ENCODE measurements at places on chromosomes 3 and 15.

DNA sequence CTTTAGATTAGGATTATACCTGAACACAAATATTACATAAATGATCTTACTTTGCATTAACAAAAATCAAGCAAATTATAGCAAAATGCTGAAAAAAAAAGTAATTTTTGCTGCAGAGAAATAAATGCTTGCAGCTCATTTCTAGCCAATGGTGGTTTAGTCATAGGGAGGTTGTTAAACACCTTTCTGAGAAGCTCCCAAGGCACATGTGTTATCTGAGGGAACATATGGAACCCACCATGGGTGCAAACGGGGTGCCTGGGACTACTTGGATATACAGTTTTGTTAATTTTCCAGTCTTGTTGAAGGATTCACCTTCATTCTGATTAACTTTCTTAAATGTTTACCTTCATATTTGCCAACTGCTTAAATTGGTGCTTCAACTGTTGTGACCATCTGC is 8.9 kb upstream of the RAMAC start:
- DNase-seq: no peak

- DNase-seq: no peak
These were observed 301.8 kb upstream of the PDZRN3 start for GRCh38 chr3:73926360-73927202.

DNA sequence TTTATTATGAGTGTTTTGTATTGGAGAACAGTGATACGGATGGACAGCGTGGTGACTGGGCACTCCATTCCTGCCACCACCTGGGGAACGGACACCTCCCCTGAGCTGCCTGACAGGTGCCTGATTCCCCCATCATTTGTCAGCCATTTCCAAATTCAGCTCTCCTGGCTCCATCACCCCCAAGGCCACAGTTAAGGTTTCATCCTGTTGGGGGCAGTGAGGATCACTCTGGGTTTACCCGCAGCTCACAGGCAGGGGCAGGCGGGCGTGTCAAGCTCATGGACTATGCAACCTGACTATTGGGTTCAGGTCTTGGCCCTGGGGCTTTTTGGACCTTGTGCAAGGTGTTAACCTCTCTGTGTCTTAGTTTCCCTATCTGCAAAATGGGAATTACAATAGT is 76.3 kb downstream of the RAB11A start:
- no peak for DNase-seq

- DNase-seq: no peak
These were observed 576.9 kb downstream of the TUSC7 start for GRCh38 chr3:117286488-117286887.

GRCh38 chr15:96351761-96352603 is 21.5 kb downstream of the NR2F2 start:
- no peak for DNase-seq

DNA sequence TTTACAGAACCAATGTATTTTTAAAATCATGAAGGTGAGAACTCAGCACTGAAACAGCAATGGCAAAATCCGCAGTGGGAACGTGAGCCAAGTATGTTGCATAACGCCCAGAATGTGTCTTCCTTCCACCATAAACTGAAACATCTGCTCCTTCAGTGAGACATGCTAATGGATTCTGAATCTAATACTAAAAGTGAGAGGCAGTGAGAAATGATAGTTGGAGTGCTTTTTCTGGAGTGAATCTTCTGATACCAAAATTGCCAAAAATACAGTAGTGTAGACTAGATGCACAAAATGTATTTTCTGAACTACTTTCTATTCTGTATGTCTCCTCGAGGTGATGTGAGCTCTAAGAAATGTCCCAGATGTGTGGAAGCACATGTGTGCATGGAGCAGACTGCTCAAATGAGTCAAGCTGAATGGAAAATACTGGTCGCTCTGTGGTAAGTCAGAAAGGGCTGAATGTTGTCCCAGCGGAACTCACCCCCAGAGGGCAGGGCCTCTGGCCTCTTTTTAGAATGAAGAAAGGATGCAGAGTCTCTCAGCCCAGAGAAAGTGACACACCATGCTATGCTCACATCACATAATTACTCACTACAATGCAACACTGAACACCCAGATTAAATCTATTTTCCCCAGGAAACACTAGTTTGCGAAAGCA is 73.0 kb downstream of the ATP10A start:
- DNase-seq: no peak

DNA sequence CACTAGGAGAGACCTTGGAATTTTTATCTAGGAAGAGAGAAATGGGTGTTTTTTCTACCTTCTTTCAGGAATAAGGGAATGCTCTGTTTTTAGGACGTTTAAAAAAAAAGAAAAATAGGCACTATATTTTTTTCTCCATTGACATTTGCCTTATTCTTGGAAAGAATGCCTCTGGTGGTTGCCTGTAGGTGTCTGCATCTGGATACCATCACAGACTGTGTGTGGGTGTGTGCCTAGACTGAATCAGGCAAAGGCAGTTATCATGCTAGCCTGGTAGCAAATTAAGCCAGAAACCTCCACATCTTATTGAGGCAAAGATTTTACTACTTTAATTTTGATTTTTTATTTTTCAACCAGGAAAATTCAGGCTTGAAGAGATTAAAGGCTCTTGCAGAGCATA is 513.6 kb upstream of the KCNMB2 start:
- DNase-seq: no peak

- DNase-seq: no peak
These were observed 100.7 kb upstream of the SLC4A7 start for GRCh38 chr3:27584874-27585273.

DNA sequence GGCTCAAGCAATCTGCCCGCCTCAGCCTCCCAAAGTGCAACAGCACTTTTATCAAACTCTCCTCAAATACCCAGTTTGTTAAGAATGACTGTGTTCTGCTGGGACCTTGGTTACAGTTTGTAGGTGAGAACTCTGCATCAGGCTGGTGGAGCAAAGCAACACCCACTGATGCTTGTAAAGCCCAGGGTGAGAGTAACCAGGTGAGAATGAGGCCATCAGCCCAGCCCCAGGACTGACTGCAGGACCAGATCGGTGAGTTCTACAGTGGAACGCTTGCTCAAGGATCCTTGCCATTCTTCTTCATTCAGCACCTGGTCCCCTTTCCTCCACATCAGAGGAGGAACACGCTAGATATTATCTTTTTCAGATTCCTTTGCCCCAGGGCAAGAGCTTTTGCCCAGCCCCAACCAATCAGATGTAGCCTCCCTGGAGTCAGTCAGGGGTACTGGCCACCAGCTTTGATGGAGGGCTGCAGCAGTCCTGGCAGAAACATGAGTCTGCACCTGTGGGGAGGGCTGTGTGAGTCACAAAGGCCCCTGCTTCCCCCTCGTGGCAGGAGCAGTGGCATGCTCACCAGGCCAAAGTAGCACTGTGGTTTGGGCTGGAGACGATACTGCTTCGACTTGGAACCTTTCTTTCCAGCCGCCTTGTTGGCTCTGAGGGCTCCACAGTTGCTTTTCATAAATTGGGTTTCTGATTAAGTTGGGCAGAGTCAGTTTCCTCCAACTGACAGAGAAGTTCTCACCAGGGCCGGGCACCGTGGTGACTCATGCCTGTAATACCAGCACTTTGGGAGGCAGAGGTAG is 3.5 kb upstream of the SHISA5 start:
- DNase-seq: peak; percentile 86

- DNase-seq: no peak
These were observed 136.0 kb upstream of the RAP2B start for GRCh38 chr3:153026026-153026425.

DNA sequence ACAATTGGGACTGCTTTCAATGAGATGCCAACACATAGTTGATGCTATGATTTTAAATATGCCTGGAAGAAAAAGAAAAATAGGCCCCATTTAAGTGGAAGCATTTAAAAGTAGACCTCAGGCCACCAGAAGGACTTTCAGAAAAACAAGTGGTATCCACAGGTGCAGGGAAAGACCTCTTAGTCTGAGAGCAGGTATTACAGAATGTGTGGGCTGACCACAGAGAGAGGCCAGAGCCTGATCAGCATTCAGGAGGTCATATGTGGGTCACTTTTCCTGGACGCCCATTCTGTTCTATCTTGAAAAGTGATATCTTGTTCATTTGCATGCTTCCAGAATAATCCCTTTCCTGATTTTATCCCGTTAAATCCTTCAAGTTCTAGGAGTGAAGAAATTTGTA is 95.5 kb downstream of the GABRG3 start:
- DNase-seq: no peak

DNA sequence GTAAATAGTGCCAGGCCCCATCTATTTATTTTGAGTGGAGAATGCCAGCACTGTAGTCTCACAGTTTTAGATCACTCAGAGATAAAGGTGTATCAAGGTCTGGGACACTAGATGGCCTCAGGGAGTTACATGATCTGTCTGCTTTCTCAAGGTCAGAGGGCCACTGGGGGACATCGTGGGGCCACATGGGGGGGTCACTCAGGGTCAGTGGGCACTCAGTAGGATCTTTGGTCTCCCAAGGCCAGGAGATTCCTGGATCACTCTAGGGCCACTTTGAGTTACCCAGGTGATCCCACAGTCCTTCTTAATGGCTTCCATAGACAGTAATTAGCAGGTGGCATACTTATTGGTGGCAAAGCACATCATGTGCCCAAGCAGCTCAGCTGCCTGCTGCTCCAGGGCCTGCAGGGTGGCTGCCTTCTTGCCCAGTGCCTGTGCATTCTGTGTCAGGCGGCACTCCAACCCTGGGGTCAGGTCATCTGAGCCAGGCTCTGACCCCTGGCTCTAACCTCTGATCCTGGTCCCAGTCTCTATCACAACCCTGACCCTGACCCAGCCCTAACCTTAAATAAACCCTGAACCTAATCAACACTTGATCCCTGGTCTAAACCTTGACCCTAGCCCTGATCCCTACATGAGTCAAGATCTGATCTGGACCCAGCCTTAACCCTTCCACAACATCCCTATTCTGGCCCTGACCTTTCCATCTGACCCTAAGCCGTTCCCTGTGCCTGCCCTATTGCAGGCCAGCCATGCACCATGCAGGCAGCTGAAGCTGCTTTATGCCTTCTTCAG is 1.8 kb upstream of the LAMB2 start:
- no peak for DNase-seq

- peak; percentile 48 for DNase-seq
These were observed 16.8 kb downstream of the ATG7 start for GRCh38 chr3:11288786-11289637.

DNA sequence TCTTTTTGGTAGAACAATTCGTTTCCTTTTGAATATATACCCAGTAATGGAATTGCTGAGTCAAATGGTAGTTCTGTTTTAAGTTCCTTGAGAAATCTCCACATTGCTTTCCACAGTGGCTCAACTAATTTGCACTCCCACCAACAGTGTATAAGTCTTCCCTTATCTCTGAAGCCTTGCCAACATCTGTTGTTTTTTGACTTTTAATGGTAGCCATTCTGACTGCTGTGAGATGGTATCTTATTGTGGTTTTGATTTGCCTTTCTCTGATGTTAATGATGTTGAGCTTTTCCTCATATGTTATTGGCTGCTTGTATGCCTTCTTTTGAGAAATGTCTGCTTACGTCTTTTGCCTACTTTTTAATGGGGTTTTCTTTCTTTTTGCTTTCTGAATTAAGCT is 270.6 kb upstream of the MEIS2 start:
- DNase-seq: no peak

GRCh38 chr3:42772670-42773408 is at the start of gene CCDC13:
Gene CCDC13 (minus strand): TSS chr3:42773253. CDS start chr3:42758345, 14,908 bp downstream.
- DNase-seq: peak; percentile 92

GRCh38 chr15:65460741-65461347 is 38.1 kb upstream of the IGDCC4 start:
- DNase-seq: no peak

DNA sequence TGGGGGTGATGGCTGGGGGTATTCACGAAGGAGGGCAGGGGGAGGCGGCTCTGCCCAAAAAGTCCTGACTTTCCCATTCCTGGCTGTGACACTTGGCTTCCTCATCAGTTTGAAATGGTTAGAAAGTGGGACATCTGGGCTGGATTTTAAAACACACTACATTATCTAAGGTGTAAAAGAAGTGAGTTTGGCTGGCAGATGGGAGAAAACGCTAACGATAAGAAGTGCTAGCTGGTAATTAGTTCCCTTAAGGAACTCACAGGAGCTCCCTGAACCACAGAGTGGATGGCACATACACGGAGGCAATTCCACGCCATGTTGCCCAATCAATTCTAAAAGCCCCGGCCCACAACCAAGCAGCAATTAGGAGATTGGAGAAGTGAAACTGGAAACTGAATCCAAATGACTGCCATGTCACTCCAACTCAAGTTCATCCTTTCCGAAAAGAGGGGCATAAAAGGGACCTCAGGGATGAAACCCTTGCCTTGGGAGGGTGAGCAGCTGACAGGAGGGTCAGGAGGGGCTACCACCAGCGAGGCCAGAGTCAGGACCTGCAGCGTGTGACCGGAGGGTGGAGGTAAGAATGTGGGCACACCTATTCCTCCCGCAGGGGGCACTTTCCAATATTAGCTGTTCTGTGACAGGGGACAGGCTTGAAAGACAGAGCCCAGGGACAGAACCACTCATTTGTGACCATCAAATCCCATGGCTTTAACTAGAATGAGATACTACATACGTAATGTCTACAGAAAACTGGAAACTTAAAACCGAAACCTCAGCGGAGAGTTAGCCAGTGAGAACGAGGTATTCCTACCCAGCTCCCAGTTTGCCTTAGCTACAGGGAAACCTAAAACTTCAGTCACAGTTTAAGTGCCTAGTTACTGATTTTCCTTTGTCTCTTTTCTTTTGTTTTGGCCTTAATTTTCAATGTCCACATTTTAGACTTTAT is 95.3 kb upstream of the OXTR start:
- DNase-seq: peak; percentile 15

DNA sequence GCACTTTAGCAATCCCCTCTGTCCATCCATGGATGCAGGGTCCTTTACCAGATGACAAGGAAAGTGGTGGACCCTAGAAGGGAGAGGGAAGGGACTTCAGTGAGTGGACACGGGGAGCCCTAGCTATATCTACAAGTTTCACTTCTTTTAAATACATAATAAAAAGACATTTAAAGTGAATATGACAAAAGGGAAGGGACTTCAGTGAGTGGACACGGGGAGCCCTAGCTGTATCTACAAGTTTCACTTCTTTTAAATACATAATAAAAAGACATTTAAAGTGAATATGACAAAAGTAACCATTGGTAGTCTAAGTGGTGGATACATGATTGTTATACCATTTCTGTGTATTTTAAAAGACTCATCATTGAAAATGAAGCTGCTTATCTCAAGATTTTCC is 81.9 kb upstream of the HES1 start:
- no peak for DNase-seq

GRCh38 chr15:63338170-63338569 is 43.5 kb downstream of the CA12 start:
- DNase-seq: no peak

All from CD4-positive, alpha-beta T cell treated with Interferon alpha-2 for 1 hour (primary cell).